B cell (primary cell): ENCODE measurements at places on chromosomes 7 and 10. TPM values are rescaled to one million over a fixed set of nuclear protein-coding genes. Genes with fewer than 3 reads are reported as not detected.

Gene SPDYE11
- not detected in 2 replicates for total RNA-seq

Gene CPVL
- 0.41 TPM in 1 of 2 replicates, not detected in the other for total RNA-seq

Gene NUTM2E
- total RNA-seq, result 0.63 and 1.0 TPM in 2 replicates

Gene FUOM
- total RNA-seq, result 20.7 and 23.8 TPM in 2 replicates

Gene BHLHA15
- 0.74 and 0.92 TPM in 2 replicates for total RNA-seq

Gene RBM48
- total RNA-seq, result 32.9 and 36.8 TPM in 2 replicates
